ENCODE measurements at places on chromosomes 12 and 14.

DNA sequence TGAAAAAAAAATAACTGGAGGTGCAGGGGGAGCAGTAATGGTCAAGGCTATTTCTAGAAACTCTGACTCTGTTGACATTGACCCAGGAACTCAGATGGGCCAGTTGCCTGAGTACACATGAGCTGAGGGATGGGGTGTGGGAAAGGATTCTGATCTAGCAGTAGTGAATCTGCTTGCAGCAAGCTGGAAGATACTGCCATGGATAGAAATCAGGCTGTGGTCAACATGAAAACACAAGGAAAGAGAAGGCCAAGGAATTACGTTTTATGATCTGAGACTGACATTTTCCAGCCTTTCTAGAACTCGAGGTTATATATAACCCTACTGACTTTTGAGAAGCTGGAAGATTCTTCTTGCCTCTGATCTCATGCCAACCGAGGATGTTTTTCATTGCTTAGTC, 90.0 kb downstream of the ANO6 start:
- no peak overlapping the region for H3K27ac ChIP-seq
- H3K4me1 ChIP-seq, result no peaks in the 10 kb centered on the region
- H3K27me3 ChIP-seq, result no peaks in the 10 kb centered on the region
- H3K36me3 ChIP-seq, result no peaks in the 10 kb centered on the region
- H3K4me3 ChIP-seq, result no peak overlapping the region
- no peak for DNase-seq

DNA sequence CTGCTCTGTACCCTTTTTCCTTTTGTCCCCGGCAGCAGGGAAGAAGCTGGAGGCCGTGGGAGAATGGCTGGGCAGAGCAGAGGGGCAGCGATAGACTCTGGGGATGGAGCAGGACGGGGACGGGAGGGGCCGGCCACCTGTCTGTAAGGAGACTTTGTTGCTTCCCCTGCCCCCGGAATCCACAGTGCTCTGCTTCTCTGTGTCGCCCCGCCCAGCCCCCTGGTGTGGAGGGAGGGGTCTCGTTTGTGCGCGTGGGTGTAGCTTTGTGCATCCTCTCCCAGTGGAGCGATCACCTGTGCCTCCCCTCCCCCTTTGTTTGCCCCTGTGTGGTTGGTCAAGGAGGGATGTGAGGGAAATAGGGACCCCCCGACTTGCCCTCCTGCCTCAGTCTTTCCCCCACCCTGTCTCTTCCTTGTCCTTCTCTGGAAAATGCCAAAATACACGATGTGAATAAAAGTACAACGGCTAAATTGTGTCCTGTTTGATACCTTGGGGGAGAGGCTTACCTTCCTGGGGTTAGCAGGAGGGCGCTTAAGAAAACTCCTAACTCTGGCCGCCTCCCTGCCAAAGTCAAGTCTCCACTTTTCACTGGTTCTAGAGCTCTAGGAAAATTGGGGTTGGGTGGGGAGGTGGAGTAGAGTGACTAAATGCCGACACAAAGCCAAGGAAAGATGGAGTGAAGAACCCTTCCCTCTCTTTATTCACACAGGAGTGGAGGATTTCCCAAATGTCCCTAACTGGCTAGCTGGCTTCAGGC, 990 bp upstream of the TPI1 start:
- peak overlapping the region; percentile 48 for H3K4me3 ChIP-seq
- H3K36me3 ChIP-seq, result peaks cover 37% of the 10 kb centered on the region
- peak overlapping the region; percentile 71 for H3K27ac ChIP-seq
- H3K4me1 ChIP-seq, result peaks cover 36% of the 10 kb centered on the region

GRCh38 chr14:91847693-91848092, 19.6 kb downstream of the TC2N start:
- H3K4me1 ChIP-seq, result no peaks in the 10 kb centered on the region
- no peak overlapping the region for H3K4me3 ChIP-seq
- H3K36me3 ChIP-seq, result peaks cover 20% of the 10 kb centered on the region
- no peak overlapping the region for H3K27ac ChIP-seq
- DNase-seq, result no peak

DNA sequence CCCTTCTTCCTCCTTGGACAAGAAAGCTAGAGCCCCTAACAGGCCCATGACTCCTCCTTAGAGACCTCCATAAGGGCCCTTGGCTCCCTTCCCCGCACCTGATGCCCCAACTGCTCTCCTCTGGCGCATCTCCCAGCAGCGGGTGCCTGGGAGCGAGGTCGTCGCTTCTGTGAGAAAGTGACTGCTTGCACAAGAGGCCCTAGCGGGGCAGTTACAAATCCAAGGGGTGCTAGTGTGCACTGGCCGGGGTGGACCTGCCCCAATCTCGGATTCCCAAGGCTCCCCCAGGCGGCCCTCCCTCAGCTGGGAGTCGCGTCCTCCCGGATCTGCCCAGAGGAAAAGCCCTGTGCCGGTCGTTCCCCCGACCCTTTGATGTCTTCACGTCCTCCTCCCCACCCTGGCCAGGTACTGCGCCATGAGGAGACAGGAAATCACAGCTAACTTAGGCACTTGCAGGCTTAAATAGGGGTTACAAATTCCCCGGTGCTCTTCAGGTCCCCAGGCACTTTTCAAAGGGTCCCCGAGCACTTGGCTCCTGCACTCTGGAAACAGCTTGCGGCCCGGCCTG, 2.8 kb downstream of the NKX2-8 start:
- H3K4me1 ChIP-seq, result no peaks in the 10 kb centered on the region
- no peak for DNase-seq
- H3K36me3 ChIP-seq, result no peaks in the 10 kb centered on the region
- H3K4me3 ChIP-seq, result no peak overlapping the region

DNA sequence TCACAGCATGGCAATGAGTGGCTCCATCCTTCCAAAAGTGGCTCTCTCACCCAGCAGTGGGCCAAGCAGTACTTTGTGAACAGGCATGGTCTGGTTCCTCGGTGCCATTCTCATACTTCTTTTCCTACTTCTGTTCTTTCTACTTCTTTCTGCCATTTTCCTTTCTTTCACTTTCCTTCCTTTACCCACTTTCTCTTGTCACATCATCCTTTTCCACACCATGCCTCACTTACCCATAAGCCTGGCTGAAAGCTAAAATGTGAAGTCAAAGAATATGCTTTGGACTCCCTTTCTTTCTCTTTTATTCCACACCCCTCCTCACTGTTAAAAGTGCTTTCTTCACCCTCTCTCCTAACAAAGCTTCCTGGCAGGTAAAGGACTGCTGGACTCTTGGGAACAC, 57.0 kb downstream of the PTHLH start:
- no peak for DNase-seq
- no peaks in the 10 kb centered on the region for H3K27me3 ChIP-seq
- H3K27ac ChIP-seq, result no peak overlapping the region
- H3K36me3 ChIP-seq, result no peaks in the 10 kb centered on the region
- no peak overlapping the region for H3K4me3 ChIP-seq
- no peaks in the 10 kb centered on the region for H3K4me1 ChIP-seq

DNA sequence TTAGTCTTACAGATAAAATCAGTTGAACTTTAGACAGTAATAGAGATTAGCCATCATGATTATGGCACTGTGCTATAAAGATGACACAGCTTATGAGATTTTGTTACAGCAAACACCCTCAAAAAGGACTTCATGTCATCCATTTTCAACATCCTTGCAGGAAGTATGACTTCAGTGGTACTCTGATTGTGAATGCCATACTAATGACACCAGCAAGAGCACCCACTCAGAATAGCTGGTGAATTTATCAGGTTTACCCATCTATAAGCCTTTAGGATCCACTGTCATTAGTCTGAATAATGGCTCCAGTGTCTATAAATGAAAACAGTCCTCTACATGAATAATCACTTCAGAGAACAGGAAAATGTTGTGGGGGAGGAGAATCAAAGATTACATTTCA, 615.2 kb downstream of the RPS29 start:
- DNase-seq, result no peak
- H3K27ac ChIP-seq, result no peak overlapping the region
- H3K4me3 ChIP-seq, result no peak overlapping the region
- no peaks in the 10 kb centered on the region for H3K4me1 ChIP-seq
- no peaks in the 10 kb centered on the region for H3K36me3 ChIP-seq

DNA sequence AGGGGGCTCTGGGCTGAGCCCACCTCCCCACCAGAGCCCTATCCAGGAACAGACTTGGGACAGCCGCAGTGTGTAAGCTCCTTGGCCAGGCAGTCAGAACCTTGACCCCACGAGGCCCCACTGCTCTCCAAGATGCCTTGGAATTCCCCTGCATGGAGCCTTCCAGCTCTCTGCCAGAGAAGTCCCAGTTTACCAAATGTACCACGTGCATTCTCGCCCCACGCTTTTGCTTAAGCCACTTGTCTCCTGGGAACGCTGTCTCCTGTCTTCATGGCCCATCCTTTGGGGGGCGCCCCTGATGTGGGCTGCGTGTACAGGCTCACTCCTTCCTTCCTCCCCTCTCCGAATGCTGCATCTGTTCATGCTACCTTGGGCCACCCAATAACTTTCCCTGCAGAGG, 7.9 kb downstream of the FAIM2 start:
- no peak overlapping the region for H3K27ac ChIP-seq
- no peak overlapping the region for H3K4me3 ChIP-seq
- no peak for DNase-seq
- H3K36me3 ChIP-seq, result no peaks in the 10 kb centered on the region
- no peaks in the 10 kb centered on the region for H3K27me3 ChIP-seq

- no peaks in the 10 kb centered on the region for H3K36me3 ChIP-seq
- H3K27ac ChIP-seq, result no peak overlapping the region
- H3K27me3 ChIP-seq, result no peaks in the 10 kb centered on the region
- no peak for DNase-seq
- no peak overlapping the region for H3K4me3 ChIP-seq
Measured at GRCh38 chr12:63348556-63348955, 197.6 kb upstream of the AVPR1A start.

DNA sequence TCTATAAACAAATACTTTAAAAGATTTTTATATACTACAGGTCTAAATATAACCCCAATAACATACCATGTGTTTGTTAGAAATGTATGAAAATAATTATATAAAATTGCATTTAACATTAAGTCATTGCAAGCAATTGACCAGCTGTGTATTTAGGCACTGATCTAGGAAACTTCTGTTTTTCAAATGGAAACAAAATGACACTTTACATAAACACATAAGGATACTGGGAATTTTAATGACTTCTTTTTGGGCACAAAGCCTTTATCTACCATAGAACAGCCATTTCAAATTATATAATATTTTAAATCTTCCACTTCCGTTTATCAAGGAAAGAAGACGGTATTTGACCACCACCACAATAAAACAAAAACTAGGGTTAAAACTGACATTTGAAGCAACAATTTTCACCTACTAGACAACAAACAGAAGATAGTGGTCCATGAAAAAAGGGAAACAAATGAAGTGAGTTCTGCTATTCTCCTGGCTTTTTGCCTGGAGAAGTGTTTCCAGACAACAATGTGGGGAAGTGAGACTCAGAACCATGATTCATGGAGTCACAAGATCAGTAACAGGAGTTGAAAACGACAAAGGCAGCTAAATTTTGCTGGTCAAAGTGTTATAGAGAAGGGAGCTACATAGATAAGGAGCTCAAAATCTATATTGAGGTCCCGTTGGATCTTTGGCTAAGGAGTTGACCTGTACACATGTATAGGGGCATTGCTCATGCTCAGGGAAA, 475.1 kb downstream of the TRHDE start:
- no peak overlapping the region for H3K4me3 ChIP-seq
- H3K36me3 ChIP-seq, result no peaks in the 10 kb centered on the region
- no peaks in the 10 kb centered on the region for H3K4me1 ChIP-seq
- no peak for DNase-seq

- H3K27me3 ChIP-seq, result no peaks in the 10 kb centered on the region
- DNase-seq, result peak; percentile 3
- H3K27ac ChIP-seq, result no peak overlapping the region
- H3K4me3 ChIP-seq, result no peak overlapping the region
Measured at GRCh38 chr14:39762576-39763401, 330.6 kb upstream of the FBXO33 start.

DNA sequence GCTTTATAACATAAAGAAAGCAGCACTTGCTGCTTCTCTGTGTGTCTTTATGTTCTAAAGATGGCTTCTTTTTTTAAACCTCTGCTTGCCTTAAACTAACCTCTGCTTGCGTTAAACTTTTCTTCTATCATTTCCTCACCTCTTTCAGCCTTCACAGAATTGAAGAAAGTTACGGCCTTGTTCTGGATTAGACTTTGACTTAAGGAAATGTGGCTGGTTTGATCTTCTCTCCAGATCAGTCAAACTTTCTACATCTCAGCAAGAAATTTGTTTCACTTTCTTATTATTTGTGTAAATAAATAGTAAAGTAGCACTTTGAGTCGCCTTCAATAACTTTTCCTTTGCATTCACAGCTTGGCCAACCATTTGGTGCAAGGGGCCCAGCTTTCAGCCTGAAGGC, 64.2 kb downstream of the CMAS start:
- no peak overlapping the region for H3K27ac ChIP-seq

DNA sequence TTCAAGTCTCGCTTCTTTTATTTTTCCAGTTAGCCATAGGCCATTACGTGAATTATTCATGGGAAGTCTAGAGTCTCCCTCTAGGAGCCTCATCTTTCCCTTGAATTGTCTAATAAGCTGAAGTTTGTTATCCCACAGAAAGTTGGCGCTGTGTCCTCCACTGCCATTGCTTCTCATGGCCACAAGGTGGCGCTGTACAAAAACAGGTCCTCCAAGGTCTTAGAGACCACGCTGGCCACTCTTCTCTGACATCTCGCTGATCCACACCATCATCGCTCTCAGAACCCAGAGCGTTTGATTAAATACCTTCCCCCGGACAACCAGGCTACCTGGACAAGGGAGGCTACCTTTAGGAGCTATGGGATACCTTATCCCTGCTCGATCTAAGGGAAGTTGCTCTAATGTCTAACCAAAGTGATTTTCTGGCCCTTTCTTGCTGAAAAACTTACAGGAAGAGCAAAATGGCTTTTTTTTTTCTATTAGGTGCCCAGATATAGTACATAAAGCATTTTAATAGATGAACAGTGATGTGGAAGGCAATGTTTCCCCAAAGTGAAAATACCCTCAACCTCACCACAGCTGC, 110.0 kb downstream of the CCDC60 start:
- H3K27me3 ChIP-seq, result no peaks in the 10 kb centered on the region
- H3K4me3 ChIP-seq, result no peak overlapping the region
- no peaks in the 10 kb centered on the region for H3K36me3 ChIP-seq
- H3K27ac ChIP-seq, result no peak overlapping the region
- H3K4me1 ChIP-seq, result no peaks in the 10 kb centered on the region

GRCh38 chr12:53726946-53727309, 324 bp downstream of the CALCOCO1 start:
- peak overlapping the region; percentile 43 for H3K4me3 ChIP-seq
- peaks cover 27% of the 10 kb centered on the region for H3K36me3 ChIP-seq
- peak overlapping the region; percentile 4 for H3K27ac ChIP-seq
- peaks cover 18% of the 10 kb centered on the region for H3K4me1 ChIP-seq
- H3K27me3 ChIP-seq, result no peaks in the 10 kb centered on the region
- no peak for DNase-seq

- no peak overlapping the region for H3K27ac ChIP-seq
- DNase-seq, result no peak
- H3K4me3 ChIP-seq, result no peak overlapping the region
- H3K4me1 ChIP-seq, result no peaks in the 10 kb centered on the region
Measured at GRCh38 chr12:27898022-27898421, 74.5 kb downstream of the PTHLH start.

DNA sequence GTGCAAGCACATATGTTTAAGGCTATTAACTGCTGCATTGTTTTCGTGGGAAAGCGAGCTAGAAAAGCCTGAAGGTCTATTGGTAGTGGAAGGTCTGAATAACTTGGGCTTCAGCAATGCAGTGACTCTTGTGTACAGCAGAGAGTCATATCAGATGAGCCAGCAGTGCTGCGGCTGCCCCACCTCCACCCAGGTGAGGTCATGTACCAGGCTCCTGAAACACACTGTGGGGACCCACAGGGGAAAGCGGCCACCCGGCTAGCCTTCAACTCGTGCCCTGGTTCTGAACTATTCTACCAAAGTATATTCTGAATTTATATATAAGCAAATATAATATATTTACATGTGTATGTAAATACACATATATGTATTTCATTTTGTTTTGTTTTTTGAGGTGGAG, 12.7 kb upstream of the RAN start:
- H3K27me3 ChIP-seq, result no peaks in the 10 kb centered on the region
- H3K4me1 ChIP-seq, result no peaks in the 10 kb centered on the region
- no peak overlapping the region for H3K4me3 ChIP-seq
- no peaks in the 10 kb centered on the region for H3K36me3 ChIP-seq
- DNase-seq, result no peak

All from natural killer cell (primary cell).